ENCODE measurements at places on chromosomes 5 and 9.

- H3K27ac ChIP-seq = no peak overlapping the region
- peaks cover 13% of the 10 kb centered on the region for H3K4me1 ChIP-seq
- DNase-seq = no peak
Observed at GRCh38 chr9:130266236-130267098, 907 bp downstream of the HMCN2 start.

DNA sequence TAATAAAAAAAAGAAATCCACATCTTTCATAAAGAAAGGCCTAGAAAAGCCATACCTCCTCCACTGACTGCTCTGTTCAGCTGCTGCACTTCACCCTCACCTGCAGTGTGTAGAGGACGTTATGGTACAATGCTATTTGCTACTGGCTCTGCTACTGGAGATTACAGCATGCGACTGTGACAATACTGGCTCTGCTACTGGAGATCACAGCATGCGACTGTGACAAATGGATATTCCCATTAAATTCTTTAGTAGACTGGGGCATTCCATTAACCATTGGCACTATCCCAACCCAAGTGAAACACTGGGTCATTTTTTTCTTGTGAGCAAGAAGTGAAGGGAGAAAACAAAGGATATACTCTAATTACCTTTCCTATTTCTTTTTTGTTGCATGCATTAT lies 1063.5 kb upstream of the DMAC1 start:
- peaks cover 5% of the 10 kb centered on the region for H3K4me1 ChIP-seq
- no peaks in the 10 kb centered on the region for H3K36me3 ChIP-seq
- DNase-seq = no peak
- peaks cover 30% of the 10 kb centered on the region for H3K27me3 ChIP-seq

- peaks cover 6% of the 10 kb centered on the region for H3K36me3 ChIP-seq
- peaks cover 3% of the 10 kb centered on the region for H3K4me1 ChIP-seq
- DNase-seq = no peak
Observed at GRCh38 chr9:3567988-3568387, 42.2 kb upstream of the RFX3 start.

DNA sequence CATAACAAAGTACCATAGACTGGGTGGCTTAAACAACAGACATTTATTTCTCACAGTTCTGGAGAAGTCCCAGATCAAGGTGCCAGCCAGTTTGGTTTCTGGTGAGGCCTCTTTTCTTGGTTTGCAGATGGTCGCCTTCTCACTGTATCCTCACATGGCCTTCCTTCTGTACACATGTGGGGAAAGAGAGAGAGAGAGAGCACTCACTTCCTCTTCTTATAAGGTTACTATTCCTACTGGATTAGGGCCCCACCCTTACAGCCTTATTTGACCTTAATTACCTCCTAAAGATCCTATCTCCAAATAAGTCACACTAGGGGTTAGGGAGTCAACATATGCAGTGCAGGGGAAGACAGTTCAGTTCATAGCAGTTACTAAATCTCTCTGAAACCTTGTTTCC lies 205.6 kb upstream of the GDNF start:
- H3K4me3 ChIP-seq = no peak overlapping the region
- H3K4me1 ChIP-seq = no peaks in the 10 kb centered on the region
- peaks cover 4% of the 10 kb centered on the region for H3K27me3 ChIP-seq
- DNase-seq = no peak

GRCh38 chr9:125646217-125646616 lies 60.8 kb downstream of the MAPKAP1 start:
- peak overlapping the region; percentile 64 for H3K4me3 ChIP-seq
- no peaks in the 10 kb centered on the region for H3K27me3 ChIP-seq
- no peak for DNase-seq
- H3K36me3 ChIP-seq = peaks cover 5% of the 10 kb centered on the region
- H3K4me1 ChIP-seq = peaks cover 38% of the 10 kb centered on the region

DNA sequence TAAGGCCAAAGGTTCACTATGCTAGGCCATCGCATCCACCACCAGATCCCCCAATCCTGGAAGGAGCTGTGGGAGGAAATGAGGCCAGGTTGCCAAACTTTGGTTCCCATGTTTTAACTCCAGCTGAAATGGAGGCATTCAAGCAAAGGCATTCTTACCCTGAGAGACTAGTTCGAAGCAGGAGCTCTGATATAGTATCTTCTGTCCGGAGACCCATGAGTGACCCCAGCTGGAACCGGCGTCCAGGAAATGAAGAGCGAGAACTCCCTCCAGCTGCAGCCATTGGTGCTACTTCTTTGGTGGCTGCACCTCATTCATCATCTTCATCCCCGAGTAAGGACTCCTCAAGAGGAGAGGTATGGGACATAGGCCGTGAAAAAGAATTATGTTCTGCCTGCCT lies 75.6 kb downstream of the GAPVD1 start:
- no peaks in the 10 kb centered on the region for H3K4me1 ChIP-seq
- DNase-seq = no peak
- no peaks in the 10 kb centered on the region for H3K27me3 ChIP-seq
- no peak overlapping the region for H3K4me3 ChIP-seq

GRCh38 chr9:135887585-135888050 lies 19.7 kb downstream of the CAMSAP1 start:
- H3K4me3 ChIP-seq = peak overlapping the region; percentile 96
- peak; percentile 66 for DNase-seq
- no peaks in the 10 kb centered on the region for H3K27me3 ChIP-seq
- no peaks in the 10 kb centered on the region for H3K36me3 ChIP-seq

DNA sequence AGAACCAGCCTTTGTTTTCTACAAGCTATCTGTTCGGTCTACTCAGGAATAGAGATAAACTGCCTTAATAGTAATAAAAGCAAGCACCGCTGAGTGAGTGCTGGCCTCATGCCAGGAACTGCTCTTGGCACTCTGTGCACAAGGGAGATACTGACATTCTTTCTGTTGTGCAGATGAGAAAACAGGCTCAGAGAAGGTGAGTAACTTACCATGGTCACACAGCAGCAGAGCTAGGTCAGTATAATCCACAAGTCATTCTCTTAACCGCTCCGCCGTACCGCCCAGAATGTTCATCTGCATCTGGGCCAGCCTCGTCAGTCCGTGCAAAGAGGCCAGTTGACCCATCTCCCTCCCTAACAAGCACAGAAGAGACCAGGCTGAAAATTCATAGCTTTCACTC lies 27.4 kb downstream of the QRFP start:
- peaks cover 4% of the 10 kb centered on the region for H3K4me1 ChIP-seq
- no peak for DNase-seq
- H3K27me3 ChIP-seq = no peaks in the 10 kb centered on the region
- H3K4me3 ChIP-seq = no peak overlapping the region
- H3K27ac ChIP-seq = no peak overlapping the region

- peaks cover 75% of the 10 kb centered on the region for H3K27me3 ChIP-seq
- no peak overlapping the region for H3K27ac ChIP-seq
Observed at GRCh38 chr5:176711883-176712282, 64.6 kb downstream of the TSPAN17 start.

DNA sequence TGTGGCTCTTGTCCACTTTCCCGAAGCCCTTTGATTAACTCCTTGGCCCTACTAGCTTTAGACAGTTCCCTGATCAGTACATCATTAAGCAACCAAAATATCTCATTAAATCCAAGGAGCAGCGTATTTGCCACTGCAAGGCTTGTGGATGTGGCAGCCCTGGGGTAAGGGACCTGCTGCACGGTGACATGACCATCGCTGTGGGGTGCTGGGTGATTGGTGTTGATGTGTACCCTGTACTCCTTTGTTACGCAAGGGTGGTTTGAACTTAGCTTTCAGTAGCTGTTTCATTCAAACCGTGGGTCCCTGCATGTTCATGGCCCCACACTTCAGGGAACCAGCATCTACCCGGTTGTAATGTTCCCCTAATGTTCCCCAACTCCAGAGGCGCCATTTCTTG lies 41.0 kb downstream of the OTULIN start:
- no peak for DNase-seq
- H3K36me3 ChIP-seq = peaks cover 9% of the 10 kb centered on the region
- H3K4me1 ChIP-seq = peaks cover 70% of the 10 kb centered on the region
- H3K27ac ChIP-seq = peak overlapping the region; percentile 98
- H3K4me3 ChIP-seq = peak overlapping the region; percentile 49

GRCh38 chr9:114775981-114776380 lies 29.9 kb downstream of the TNFSF15 start:
- no peak for DNase-seq
- H3K4me3 ChIP-seq = no peak overlapping the region
- no peak overlapping the region for H3K27ac ChIP-seq

- H3K27ac ChIP-seq = peak overlapping the region; percentile 79
- peaks cover 6% of the 10 kb centered on the region for H3K4me1 ChIP-seq
- H3K4me3 ChIP-seq = no peak overlapping the region
- DNase-seq = no peak
- no peaks in the 10 kb centered on the region for H3K27me3 ChIP-seq
Observed at GRCh38 chr5:37319037-37319782, 51.7 kb downstream of the NUP155 start.
